ENCODE measurements at places on chromosomes 13 and 19. TPM values are rescaled to one million over a fixed set of nuclear protein-coding genes. Genes with fewer than 3 reads are reported as not detected.

DNA sequence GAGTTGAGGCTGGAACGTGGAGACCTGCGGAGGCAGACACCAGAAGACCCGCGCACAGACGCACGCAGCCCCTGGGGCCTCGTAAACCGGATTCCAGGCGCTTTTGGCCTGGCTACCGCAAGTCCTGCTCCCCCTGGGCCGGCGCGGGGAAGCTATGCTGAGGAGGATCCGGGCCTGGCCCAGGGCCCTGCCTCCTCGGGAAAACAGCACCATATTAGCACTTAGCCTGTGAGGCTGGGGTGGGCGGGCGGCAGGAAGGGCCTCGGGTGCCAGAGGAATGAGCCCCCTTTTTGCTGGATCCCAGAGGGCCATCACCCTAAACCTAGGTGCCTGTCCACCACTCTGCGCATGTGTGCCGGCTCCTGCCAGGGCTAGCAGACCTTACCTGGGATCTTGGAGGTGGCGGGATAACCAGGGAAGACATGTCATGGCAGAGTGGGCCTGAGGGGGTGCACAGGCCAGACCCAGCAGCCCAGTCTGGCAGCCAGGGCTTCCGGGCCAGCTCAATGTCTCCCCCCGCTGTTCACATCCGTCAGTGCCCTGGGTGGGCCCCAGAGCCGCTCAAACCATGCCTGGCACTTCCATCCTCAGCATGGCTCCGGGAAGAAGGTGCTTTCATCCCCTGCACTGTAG lies 7.3 kb downstream of the ELOF1 start:
- DNase-seq: no peak
- no peaks in the 10 kb centered on the region for H3K27me3 ChIP-seq
- H3K4me3 ChIP-seq: no peak overlapping the region
- H3K4me1 ChIP-seq: peaks cover 15% of the 10 kb centered on the region
- no peak overlapping the region for H3K27ac ChIP-seq

CYSLTR2 gene
- total RNA-seq: 5.3 TPM

DNA sequence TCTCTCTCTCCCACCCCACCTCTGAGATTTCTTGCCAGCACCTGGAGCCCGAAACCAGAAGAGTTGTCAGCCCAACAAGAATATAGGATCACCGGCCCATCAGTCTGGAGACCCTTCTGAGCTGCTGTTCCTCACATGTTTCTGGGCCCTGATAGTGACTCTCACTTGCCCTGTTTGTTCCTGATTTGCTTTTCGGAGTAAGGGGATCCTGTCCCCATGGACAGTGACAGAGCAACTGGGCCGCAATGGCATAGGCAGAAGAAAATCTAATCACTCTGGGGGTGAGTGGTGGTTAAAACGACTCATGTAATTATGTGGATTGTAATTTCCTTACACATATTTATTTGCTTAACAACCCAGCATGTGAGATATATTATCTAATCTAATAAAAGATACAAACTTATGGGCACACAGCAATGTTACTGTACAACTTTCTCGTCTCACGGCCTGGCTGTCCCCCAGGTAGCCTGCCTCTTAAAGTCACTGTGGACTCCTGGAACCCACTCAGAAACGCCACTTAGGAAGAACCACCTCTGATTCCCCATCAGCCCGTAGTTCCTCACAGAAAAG lies 663 bp upstream of the SMAD9 start:
- no peak overlapping the region for H3K27ac ChIP-seq
- DNase-seq: no peak
- H3K4me1 ChIP-seq: peaks cover 4% of the 10 kb centered on the region
- H3K4me3 ChIP-seq: no peak overlapping the region
- peaks cover 7% of the 10 kb centered on the region for H3K27me3 ChIP-seq

PCDH17 gene
- not detected for total RNA-seq

PCDH9 gene
- total RNA-seq: 0.68 TPM

DNA sequence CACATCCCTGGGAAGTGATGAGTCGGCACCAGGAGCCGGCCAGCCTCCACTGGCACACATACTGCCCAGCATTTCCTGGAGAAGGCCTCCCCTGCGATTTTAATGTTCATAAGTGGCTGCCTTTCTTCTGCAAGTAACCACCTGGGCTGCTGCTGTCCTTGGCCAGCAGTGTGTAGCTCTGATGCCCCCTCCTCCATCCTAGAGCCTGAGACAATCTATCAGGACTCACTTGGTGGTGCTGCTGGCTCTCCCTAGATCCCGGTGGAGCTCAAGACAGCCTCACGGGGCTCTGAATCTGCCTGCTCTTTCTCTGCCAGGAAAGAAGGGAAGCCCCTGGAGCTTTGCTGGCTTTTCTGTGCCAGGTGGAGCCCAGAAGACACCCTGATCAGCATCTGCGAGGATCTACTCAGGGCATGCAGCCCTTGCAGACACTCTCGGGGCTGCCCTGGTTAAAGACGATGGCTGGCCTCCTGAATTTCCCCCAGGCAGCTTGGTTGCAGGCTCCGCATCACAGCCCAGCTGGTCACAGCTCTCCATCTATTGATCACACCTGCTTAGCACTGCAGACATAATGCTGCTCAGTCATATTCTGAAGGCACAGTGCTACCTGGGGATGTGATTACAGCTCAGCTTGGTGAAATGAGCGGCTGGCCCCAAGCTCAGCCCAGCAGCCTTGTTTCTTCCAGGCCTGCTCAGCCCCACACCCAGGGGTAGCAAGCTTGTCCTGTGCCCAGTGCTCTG lies 122.3 kb downstream of the ZDHHC20 start:
- no peaks in the 10 kb centered on the region for H3K4me1 ChIP-seq
- H3K27me3 ChIP-seq: no peaks in the 10 kb centered on the region
- no peak overlapping the region for H3K27ac ChIP-seq
- DNase-seq: no peak

GPR18 gene
- 41.7 TPM for total RNA-seq

NALCN gene
- not detected for total RNA-seq

DNA sequence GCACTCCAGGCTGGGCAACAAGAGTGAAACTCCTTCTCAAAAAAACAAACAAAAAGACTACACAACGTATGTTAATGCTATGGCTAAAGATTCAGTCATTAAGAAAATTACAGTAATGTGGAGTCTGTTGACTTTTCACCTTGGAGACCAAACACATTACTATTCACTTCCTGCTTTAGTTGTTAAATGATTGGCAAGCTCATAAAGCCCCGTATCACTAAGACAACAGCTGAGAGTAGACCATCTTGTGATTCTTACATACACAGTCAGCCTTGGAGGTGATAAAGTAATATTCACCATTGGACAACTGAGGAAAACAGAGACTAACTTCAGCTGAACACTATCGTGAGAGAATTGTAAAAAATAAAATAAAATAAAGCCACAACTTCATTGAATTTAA lies 86.5 kb downstream of the KCTD12 start:
- H3K4me3 ChIP-seq: no peak overlapping the region
- H3K27me3 ChIP-seq: no peaks in the 10 kb centered on the region
- H3K36me3 ChIP-seq: no peaks in the 10 kb centered on the region
- H3K27ac ChIP-seq: no peak overlapping the region
- no peaks in the 10 kb centered on the region for H3K4me1 ChIP-seq

- peaks cover 4% of the 10 kb centered on the region for H3K4me1 ChIP-seq
- H3K27ac ChIP-seq: no peak overlapping the region
- no peaks in the 10 kb centered on the region for H3K27me3 ChIP-seq
- no peak for DNase-seq
- no peak overlapping the region for H3K4me3 ChIP-seq
- no peaks in the 10 kb centered on the region for H3K36me3 ChIP-seq
These were observed 45.9 kb upstream of the C19orf12 start for GRCh38 chr19:29760752-29761502.

ANKLE1 gene
- 3.6 TPM for total RNA-seq

DNA sequence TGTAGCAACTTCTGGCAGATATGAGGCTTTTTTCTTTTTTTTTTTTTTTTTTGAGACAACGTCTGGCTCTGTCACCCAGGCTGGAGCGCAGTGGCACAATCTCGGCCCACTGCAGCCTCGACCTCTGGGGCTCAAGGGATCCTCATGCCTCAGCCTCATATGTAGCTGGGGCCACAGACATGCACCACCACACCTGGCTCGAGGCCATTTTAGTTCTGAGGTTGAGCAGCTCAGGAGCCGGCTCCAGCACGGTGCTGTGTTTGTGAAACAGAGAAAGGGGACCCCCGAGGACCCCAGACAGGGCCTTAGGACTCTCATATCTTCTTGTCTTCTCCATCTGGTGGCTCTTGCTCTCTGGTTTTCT lies 3.4 kb upstream of the FLT3LG start:
- peaks cover 73% of the 10 kb centered on the region for H3K4me1 ChIP-seq
- H3K27me3 ChIP-seq: no peaks in the 10 kb centered on the region
- H3K4me3 ChIP-seq: no peak overlapping the region
- DNase-seq: no peak

VSTM1 gene
- 2.8 TPM for total RNA-seq

DNA sequence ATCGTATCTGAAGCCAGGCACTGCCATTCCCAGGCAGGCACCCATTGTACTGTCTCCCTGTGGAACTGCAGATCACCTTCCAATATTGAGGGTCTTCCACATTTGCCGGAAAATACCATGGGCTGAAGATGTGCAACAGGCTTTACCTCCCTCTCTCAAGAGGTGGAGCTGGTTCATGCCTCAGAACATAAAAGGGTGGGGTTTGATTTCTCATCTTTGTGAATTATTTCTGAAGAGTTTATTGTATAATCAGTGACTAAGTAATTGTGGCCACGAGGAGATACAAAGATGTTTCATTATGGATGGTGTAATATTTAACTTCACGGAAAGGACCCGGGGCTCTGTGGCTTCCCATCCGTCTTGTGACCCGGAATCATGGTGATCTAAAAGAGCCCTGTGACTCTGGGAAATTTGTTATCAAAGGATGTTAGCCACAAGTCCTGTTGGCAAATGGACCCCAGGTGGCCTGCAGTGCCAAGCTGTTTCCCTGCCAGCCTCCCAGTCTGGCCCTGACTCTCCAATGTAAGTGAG lies 230.5 kb downstream of the LACC1 start:
- no peak overlapping the region for H3K4me3 ChIP-seq
- DNase-seq: no peak
- no peak overlapping the region for H3K27ac ChIP-seq
- H3K36me3 ChIP-seq: no peaks in the 10 kb centered on the region
- peaks cover 14% of the 10 kb centered on the region for H3K4me1 ChIP-seq
- H3K27me3 ChIP-seq: no peaks in the 10 kb centered on the region

DNA sequence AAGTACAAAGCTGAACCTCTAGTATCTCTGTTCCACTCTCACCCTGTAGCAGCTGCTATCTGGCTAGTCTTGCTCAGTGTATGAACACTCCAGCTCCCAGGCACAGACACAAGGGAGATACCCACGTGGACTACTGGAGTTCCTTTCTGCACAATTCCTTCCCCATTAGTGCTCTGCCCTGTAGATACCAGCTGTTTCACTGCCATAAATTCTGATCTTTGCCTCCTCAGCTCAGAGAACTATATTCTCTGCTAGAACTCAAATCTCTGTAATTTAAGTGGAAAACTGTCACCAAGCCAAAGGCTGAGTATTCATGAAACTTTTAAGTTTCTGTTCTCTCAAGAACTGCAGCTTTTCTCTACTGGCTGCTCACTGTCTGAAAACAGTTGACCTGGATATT lies 273.7 kb downstream of the DIAPH3 start:
- H3K4me3 ChIP-seq: no peak overlapping the region
- no peak for DNase-seq
- H3K36me3 ChIP-seq: no peaks in the 10 kb centered on the region
- no peaks in the 10 kb centered on the region for H3K4me1 ChIP-seq

GRCh38 chr13:102571075-102571474 lies 25.7 kb upstream of the TPP2 start:
- no peaks in the 10 kb centered on the region for H3K36me3 ChIP-seq
- H3K27me3 ChIP-seq: peaks cover 3% of the 10 kb centered on the region
- H3K4me1 ChIP-seq: no peaks in the 10 kb centered on the region
- H3K4me3 ChIP-seq: no peak overlapping the region
- no peak for DNase-seq

SIGLEC6 gene
- total RNA-seq: 2.4 TPM

OR7G1 gene
- not detected for total RNA-seq

- H3K36me3 ChIP-seq: no peaks in the 10 kb centered on the region
- H3K4me1 ChIP-seq: no peaks in the 10 kb centered on the region
- no peak overlapping the region for H3K4me3 ChIP-seq
- no peak overlapping the region for H3K27ac ChIP-seq
- DNase-seq: no peak
These were observed 25.9 kb downstream of the RXFP2 start for GRCh38 chr13:31765138-31765785.

DNA sequence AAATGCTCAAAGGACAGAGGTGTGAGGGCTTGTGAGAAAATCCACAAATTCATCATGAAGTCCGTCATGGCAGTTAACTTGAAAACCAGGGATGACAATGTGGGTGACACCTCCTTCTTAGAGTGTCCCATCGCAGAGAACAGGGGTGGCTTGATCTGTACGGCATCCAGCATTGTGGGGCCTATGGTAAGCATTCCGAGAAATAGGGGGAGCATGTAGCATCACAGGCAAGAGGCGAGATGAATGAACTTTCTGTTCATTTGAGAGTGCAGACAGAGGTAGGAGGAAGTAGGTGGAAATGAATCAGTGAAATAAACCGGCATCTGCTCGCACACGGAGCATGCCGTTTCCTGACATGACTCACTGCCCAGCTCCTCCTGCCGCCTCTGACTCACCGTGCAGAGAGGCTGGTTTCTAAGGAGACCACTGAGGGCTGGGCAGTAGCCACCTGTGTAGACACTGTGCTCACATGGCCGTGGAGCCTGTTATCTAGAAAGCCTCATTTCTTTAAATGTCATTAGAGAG lies 339.0 kb downstream of the RFC3 start:
- H3K4me3 ChIP-seq: no peak overlapping the region
- no peaks in the 10 kb centered on the region for H3K36me3 ChIP-seq
- H3K27ac ChIP-seq: no peak overlapping the region
- H3K27me3 ChIP-seq: peaks cover 2% of the 10 kb centered on the region
- H3K4me1 ChIP-seq: no peaks in the 10 kb centered on the region

- H3K36me3 ChIP-seq: no peaks in the 10 kb centered on the region
- peaks cover 5% of the 10 kb centered on the region for H3K27me3 ChIP-seq
- H3K27ac ChIP-seq: no peak overlapping the region
- peak overlapping the region; percentile 0 for H3K4me3 ChIP-seq
- peaks cover 24% of the 10 kb centered on the region for H3K4me1 ChIP-seq
- peak; percentile 62 for DNase-seq
These were observed 7.7 kb downstream of the PGLYRP1 start for GRCh38 chr19:46014941-46015686.

GRCh38 chr19:52028780-52029123 lies 573 bp upstream of the ZNF614 start:
- H3K4me1 ChIP-seq: peaks cover 7% of the 10 kb centered on the region
- DNase-seq: no peak
- peak overlapping the region; percentile 93 for H3K27ac ChIP-seq
- peak overlapping the region; percentile 84 for H3K4me3 ChIP-seq
- peaks cover 17% of the 10 kb centered on the region for H3K36me3 ChIP-seq
- no peaks in the 10 kb centered on the region for H3K27me3 ChIP-seq

AMER2 gene
- not detected for total RNA-seq

UGGT2 gene
- total RNA-seq: 0.63 TPM

Data from natural killer cell (primary cell).